NCI-H748 treated with DMSO at 0.1 percent for 48 hours (cell line): ENCODE measurements at places on chromosomes 7 and 10.

GRCh38 chr10:132556994-132557441 is 19.4 kb downstream of the INPP5A start:
- no peak for DNase-seq

- no peak for DNase-seq
Observed at GRCh38 chr10:95729323-95730055, 26.5 kb upstream of the ENTPD1 start.

GRCh38 chr7:94154182-94154581 is 150.0 kb upstream of the BET1 start:
- DNase-seq, result no peak

DNA sequence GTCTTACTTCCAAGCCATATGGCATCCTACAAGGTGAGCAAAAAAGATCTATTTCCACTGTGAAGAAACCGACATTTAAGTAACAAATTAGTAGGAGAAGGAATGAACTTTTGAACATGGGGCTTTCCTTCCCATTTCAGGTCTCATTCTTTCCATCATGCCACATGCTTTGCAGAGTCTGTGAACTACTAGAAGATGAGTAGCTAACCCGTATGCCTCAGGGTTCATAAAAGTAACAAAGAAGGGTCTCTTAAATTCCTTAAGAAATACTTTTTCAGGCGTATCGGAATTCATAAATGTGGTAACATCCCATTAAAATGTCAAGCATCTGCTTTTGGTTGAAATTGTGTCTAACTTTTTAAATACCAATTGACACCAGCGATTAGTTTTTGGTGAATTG is 81.3 kb upstream of the TNS3 start:
- no peak for DNase-seq

- DNase-seq, result no peak
Observed at GRCh38 chr10:129689671-129690071, 222.6 kb downstream of the MGMT start.

DNA sequence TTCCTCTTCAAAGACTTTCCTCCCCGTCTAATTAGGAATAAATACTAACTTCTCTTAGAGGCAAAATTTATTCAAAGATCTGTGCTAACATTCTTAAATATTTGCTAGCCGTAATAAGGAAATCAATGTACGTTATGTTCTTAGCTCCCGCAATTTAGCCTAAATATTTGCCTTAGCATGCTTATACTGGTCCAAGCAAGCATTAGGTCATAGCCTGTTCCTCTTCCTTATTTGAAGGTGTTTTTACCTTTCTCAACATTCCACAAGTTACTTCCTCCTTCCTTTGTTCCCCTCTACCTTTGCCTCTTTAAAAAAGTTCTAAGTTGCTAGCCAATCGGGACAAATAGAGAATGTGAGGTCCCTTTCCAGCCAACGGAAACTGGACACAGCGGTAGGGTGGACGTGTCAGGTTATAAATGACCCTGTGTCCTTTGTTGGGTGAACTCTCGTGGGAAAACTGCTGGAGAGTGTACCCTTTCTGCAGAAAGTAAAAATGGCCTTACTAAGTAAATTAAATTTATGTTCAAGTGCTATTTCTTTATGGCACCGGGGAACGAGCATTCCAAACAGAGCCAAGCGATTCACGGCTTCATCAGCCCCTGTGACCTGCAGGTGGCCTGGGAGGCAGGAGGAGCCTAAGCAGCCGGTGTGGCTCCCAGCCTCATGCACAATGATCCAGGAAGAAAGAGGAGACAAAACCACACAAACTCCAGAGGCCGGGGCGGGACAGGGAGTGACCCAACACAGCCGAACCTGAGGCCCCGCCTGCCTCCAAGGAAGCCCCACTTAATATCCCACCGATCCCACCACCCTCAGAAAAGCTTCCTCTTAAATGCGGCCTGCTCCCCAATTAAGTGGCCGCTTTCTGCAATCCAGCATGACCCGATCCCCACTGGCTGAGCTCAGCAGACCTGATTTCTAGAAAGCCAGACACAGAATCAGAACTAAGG is 67.0 kb downstream of the ZRANB1 start:
- no peak for DNase-seq

- no peak for DNase-seq
Observed at GRCh38 chr7:36514289-36515243, 124.9 kb downstream of the ANLN start.

GRCh38 chr7:157983502-157984422 is 603.9 kb downstream of the PTPRN2 start:
- no peak for DNase-seq

- no peak for DNase-seq
Observed at GRCh38 chr7:44990109-44991023, 9.6 kb upstream of the CCM2 start.
